Urinary bladder (tissue), 4 donors: ENCODE measurements at places on chromosomes 3 and 15. TPM values are rescaled to one million over a fixed set of nuclear protein-coding genes. Genes with fewer than 3 reads are reported as not detected.

DNA sequence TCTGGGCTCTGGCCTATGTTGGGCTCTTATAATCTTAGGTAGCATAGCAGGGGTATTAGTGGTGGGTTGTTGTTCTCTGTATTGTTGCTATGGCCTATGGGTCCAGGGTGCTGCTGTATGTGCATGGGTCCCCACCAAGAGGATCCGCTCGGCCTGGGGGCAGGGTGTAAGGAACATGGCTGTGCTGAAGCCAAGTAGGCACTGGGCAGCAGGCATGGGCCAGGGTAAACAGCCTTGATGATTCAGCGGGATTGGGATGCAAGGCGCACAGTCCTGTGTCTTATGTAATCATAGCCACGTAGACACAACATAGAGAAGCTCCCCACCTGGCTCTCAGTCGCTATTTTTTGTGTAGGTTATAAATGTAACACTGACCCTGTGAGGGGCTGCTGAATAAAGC, 306.9 kb downstream of the ZPLD1 start:
- no peak for DNase-seq

The TRPM1 gene
- not detected for total RNA-seq

DNA sequence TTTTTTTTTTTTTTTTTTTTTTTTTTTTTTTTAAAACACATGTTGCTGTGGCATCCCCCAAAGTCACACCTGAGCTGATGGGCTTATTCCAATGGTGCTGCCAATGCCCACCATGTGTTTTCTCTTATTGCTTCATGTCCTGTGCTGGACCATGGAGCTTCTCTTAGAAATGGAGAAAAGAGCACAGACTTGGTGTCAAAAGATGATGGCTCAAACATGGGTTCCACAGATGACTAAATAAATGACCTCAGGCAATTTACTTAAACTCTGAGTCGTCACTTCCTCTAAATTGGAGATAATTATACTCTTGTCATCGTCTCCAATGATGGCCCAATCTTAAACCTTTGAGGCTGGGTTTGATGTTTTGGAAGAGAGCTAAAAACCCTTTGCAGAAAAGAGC, 28.1 kb downstream of the CHST2 start:
- no peak for DNase-seq

- no peak for DNase-seq
Observed at GRCh38 chr3:30546934-30547333, 59.5 kb upstream of the TGFBR2 start.

GRCh38 chr3:101253396-101253795, 67.0 kb downstream of the IMPG2 start:
- DNase-seq: no peak

DNA sequence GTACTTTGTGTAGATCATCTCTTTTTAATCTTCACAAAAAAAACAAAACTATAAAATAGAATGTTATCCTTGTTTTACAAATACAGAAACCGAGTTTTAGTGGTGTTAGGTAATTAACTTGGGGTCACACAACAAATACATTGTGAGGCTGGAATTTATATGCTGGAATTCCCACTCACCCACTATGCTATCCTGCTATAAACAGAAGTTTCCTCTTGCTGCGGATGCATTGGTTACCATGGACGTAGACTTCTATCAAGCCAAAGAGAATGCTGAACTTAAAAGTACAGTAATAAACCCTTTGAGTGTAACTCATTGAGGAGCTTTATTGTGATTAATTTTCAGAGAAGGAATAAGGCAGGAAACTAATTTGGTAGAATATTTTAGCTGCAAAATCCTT, 9.2 kb downstream of the SNAP23 start:
- no peak for DNase-seq

GRCh38 chr3:10284496-10284895, 8.3 kb downstream of the GHRL start:
- no peak for DNase-seq

DNA sequence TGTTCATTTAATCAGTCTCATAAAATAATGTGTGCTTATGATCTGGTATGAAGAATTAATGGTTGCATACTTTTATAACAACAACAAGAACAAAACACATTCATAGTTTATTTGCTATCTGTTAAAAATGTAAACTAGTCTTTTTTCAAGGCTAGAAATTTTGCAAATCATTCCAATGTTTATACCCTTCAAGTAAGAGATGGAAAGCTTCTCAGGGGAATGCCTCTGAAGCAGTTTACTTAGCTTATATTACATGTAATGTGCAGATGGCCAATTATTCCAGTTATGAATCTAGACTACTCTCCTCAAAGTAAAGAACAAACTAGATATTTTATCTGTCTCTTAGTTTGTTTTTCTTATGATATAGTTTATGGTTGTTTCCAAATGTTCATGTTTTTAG, 575.4 kb downstream of the NAALADL2 start:
- no peak for DNase-seq

GRCh38 chr15:89673165-89673512, 6.0 kb downstream of the PLIN1 start:
- DNase-seq: no peak

The MEGF11 gene
- 0.11 TPM for total RNA-seq

The ALDH1A2 gene
- 36.0 TPM for total RNA-seq

- no peak for DNase-seq
Observed at GRCh38 chr15:100123611-100124010, 218.2 kb downstream of the ADAMTS17 start.

DNA sequence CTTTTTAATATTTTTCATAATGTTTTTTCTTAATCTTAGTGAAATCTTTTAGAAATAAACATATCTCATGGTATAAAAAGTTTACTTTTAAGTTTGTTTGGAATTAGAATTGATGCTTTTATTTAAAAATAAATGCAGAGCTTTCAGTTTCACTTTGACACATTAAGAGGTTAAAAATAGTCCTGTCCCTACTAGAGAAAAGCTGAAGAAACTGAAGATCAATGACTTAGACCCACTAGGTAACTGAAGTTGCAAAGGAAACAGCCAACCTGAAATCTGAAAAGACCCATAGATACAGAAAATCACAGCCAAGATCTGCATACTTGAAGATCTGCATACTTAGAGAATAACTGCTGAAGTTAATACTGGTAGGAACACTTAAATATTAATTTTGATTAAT, 237.6 kb downstream of the RAP2B start:
- no peak for DNase-seq
